ENCODE measurements at places on chromosomes 2 and 18.
A peak's percentile ranks its signal among the peaks of the same experiment; 100 is the strongest.

- no peak for DNase-seq
Observed at GRCh38 chr2:42560899-42561298, 7.5 kb upstream of the MTA3 start.

DNA sequence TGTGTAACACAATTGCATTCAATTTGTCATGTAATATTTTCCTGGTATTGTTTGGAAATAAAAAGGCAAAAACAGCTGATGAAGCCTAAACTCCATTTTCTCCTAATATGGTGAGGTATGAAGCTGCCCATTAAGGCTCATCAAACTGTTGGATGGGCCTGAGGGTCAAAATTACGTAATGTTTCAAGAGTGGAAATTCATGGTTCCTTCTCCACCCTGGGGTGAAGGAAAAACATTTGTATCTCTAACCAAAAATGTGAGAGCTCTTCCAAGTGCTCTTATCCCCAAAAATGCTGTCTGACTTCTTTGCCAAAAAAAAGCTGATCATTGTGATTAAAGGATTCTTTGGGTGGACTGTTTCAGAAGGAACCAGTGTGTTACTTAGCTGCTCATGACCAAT, 91.8 kb downstream of the ARHGAP28 start:
- DNase-seq: no peak

GRCh38 chr2:138720035-138720838, 60.0 kb downstream of the NXPH2 start:
- DNase-seq: no peak

DNA sequence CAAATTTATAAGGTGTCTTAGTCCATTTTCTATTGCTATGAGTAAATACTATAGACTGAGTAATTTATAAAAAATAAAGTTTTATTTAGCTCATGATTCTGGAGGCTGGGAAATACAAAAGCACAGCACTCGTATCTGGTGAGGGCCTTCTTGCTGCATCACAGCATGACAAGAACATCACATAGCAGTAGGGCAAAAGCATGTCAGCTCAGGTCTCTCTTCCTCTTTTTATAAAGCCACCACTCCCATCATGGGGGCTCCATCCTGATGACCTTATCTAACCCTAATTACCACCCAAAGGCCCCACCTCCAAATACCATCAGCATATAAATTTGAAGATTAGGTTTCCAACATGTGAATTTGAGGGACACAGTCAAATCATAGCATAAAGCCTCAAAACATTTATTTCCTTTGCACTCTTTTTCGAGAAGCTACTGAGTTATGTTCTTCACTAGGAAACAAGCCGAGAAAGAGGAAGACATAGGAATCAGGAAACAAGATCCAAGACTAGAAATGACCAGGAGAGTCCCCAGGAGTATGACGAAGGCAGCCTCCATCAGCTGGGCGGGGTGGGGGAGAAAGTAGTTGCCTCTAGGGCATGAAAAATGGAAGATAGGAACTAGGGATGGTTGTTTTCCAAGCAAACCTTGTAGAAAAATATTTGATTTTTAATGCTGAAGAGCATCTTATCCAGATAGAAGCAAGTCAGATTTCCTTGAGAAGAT, 24.1 kb upstream of the NABP1 start:
- no peak for DNase-seq

GRCh38 chr18:55494899-55495298, 93.1 kb downstream of the TCF4 start:
- DNase-seq: no peak

- DNase-seq: no peak
Observed at GRCh38 chr2:309148-309953, 21.5 kb upstream of the ALKAL2 start.

DNA sequence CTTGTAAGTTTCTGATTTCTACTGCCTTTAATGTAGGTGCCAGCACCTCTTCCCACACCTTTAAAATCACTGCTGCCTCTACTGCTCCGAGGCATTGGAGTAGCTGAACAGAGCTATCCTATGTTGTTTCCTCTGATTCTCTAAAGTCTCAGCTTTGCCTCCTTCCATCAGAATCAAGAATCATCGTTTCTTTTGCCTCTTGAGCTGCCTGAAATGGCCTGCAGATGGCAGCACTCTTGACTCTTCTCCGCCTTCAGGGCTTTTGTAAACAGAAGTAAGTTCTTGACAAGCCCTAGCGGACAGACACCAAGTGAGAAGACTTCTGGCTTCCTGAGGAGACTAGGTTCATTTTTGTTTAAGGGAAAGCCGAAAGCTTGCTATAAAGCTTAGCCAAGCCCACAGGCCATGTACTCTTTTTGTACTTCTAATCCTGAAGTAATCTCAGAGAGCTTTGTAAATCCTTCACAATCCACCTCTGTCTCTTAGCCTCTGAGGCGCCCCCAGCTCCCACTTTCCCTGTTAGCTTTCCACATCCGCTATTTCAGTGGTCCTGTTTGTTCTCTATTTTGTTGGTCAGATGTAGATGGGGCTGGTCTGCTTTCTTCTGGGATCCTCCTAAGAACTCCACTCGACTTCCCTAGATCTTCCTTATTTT, 48.4 kb downstream of the GTF3C3 start:
- peak; percentile 16 for DNase-seq

- DNase-seq: no peak
Observed at GRCh38 chr2:97750017-97750416, 36.6 kb downstream of the ZAP70 start.

GRCh38 chr2:11777066-11777782, 30.8 kb downstream of the LPIN1 start:
- DNase-seq: no peak

DNA sequence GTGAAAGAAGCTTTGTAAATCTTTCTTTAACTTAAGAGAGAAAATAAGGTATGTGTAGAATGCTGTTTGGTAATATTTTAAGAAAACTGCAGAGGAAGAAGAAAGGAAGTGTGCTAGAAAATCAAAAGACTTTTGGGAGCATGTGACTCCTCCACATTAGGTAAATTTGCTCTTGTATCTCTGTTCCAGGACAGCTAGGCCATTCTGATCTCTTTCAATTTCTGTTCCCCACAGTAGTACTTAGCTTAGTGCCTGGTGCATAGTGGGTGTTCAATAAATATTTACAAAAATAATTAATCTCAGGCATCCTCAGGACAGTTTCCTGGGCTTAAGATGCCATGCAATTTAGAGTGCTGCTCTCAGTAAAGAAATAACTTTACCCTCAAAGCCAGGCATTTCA, 105.0 kb downstream of the GPD2 start:
- DNase-seq: no peak

GRCh38 chr2:174546519-174547506, 50.8 kb downstream of the WIPF1 start:
- DNase-seq: no peak

GRCh38 chr2:203436496-203436895, 98.6 kb downstream of the RAPH1 start:
- no peak for DNase-seq

- no peak for DNase-seq
Observed at GRCh38 chr2:15776629-15776919, 163.8 kb upstream of the MYCN start.

DNA sequence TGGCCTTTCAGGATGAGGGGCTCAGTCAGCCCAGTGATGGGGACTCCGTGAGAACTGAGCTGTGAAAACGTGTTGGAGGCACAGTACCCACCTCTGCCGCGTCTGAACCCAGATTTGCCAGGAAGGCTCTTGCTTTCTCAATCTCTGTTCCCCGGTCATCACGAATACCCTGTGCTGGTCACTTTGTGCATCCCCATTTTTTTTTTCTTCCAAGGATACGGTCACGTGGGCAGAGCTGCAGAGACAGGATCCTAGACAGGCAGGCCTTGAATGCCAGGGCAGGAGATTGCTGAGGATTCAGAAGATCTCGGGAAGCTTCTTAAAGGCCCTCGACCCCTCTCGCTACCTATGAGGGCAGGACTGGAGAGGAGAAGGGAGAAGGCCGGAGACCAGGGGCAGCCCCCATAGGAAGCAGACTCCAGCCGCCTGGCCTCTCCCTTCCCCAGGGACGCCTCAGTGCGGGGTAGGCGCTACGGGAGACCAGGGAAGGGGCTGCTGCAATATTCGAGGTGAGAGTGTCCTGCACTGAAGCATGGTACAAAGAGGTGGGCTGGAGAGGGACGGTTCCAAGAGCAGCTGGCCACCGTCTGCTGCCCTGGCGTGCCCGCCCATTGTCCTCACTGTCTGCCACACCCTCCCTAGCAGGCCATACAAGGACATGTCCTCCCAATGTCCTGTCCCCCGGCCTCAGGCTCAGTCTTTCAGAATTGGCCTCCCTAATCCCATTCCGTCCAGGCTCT, 29.0 kb upstream of the TAF1B start:
- DNase-seq: no peak

DNA sequence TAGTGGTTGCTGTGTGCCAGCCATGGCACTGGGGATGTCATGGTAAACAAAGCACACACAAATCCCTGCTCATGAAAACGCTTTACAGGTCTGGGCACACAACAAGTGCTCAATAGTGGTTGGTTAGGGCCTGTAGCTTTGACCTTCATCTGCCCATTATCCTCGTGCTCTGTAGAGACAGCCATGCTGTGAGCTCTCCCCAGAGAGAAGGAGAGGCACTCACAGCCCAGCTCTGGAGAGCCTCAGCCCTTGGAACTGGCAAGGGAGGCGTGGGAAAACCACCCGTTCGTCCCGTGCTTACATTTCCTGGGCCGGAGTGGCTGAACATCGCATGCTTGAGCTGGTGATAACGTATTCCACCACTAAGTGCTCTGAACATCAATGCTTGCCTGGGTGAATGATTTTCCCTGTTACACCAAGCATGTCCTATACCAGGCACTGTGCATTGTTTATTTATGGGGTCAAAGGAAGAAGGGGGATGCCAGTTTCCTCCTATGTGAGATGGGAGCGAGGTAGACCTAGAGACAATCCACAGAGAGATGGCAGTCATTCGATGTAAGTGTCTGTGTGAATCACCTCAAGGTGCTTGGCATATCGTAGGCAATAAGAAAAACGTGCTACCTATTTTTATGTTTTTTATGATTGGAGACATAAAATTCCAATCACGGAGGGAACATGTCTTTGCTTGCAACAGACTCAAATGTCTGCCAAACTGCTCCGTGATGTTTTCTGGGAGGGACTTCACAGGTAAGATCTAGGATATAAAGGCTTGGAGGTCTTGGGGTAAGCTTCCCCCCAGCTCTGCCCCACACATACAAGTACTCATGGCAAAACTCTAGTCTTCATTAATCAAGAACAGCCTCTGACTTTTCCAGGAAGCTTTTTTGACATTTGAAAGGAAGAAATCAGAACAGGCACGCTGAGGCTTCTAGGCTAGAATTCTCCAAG, 75.5 kb downstream of the DDX1 start:
- DNase-seq: no peak

GRCh38 chr2:33503002-33503401, 26.6 kb downstream of the RASGRP3 start:
- DNase-seq: no peak

DNA sequence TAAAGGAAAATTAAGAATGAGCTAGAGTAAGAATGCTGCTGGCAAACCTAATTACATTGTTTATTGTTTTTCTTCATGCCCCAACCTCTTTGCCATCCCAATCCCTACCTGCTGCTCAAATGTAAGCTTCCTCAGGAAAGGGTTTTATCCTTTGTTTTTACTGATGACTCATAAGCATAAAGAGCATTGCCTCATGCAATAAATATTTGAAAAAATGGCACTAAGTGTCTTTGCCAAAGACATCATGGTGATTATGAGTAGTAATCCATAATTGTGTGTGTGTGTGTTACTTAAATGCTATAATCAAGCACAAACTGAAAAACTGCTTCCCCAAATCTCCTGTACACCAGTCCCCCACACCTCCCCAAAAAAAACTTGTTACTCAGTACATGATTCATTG, 53.4 kb downstream of the DNER start:
- DNase-seq: no peak

DNA sequence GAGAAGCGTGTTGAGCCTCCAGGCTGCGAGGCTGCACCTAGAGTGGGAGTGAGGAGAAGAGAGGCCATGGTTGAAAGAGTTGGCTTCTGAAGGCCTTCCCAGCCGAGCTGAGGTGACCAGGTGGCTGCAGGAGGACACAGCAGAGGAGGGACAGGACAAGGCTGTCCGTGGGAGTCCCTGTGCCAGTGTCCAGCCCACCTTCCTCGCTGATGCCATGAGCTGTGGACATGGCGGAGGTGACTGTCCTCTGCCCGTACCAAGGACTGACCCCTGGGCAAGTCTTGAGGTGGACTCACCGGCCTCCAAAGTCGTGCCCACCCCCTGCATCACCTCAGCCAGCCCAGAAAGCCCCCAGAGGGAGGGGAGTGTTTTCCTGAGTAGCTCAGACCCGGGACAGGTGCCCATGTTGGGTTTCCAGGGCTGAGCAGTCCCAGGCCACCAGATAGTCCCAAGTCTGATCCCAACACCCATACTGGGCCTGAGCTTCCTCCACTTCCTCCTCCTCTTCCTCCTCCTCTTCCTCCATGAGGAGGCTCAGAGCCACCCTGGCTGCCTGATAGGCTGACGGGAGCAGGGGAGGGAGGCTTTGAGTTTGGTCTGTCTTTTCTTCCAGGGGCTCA, 43.0 kb upstream of the FOSL2 start:
- no peak for DNase-seq

- no peak for DNase-seq
Observed at GRCh38 chr2:221490506-221491060, 81.5 kb downstream of the EPHA4 start.

- DNase-seq: no peak
Observed at GRCh38 chr2:121160366-121160765, 124.6 kb downstream of the TFCP2L1 start.

GRCh38 chr18:46755315-46756024, 1.4 kb downstream of the ST8SIA5 start:
- no peak for DNase-seq

DNA sequence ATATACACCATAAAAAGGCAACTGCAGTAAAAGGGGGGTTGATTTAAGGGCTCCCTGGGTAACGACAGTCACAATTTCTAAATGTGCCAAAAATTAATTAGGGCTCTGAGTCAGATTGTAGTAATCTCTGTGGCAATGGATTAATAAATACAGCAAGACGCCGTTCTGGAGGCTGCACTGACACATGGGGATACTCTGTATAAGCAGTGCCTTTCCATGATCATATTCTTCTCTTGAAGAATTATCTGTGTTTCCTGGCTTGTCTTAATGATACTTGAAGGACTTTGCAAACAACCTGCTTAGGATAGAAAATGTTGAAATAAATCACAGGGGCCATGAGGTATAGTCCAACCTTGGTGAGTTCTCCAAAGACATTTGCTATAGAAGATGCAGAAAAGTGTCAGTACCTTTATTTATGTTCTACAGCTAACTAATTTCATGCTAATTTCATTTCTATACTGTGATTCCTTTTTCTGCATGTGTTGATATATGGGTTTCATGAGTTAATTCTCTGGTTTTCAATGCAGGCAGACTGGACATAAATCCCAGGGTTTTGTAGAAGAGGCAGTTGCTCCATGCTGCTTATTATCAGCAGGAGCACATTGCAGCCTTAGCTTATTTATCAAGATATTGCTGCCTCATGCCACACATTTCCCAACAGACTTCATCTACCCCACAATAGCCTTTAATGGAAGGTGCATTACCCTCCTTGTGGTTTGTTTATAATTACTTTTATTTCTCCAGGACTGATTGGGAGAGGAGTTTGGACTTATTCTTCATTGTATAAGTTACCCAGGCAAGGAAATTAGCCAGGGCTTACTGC, 54.8 kb downstream of the HNMT start:
- no peak for DNase-seq
